ENCODE measurements at places on chromosomes 6 and 20.

GRCh38 chr6:21593927-21594415 lies 420 bp downstream of the SOX4 start:
- no peak for DNase-seq

DNA sequence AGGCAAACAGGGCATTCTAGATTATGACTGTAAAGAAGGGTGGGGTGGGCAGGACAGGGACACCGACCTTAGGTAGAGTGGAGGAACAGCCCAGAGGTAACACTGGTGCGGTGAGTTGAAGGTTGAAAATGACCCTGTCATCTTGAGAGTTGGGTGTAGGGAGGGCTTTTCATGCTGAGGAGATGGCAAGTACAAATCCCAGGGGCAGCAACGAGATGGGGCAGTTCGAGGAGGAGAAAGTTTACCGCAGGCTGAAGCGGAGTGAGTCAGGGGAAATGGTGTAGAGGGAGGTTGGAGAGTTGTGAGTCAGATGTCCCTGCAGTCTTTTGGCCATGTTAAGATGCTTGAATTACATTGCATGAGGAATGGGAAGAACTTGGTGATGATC lies 101.1 kb downstream of the HIVEP1 start:
- DNase-seq = no peak

GRCh38 chr6:162123797-162124196 lies 603.8 kb downstream of the PRKN start:
- DNase-seq = no peak

DNA sequence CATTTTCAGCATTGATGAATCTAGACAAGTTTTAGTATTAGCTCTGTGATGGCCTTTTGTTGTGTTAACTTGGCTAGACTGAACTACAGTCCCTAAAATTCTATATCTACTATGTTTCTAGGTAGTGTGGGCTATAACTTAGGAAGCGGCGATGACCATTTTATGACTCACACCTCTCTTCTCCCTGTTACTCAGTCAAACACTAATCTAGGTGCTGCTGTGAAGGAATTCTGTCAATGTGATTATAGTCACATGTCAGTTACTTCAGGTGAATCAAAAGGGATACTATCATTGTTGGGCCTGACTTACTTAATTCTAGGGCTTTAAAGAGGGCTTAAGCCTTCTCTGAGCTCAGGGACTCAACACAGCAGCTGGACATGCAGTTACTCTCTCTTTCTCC lies 691.5 kb upstream of the MAP3K7 start:
- no peak for DNase-seq

All from effector memory CD8-positive, alpha-beta T cell (primary cell).